CD4-positive, alpha-beta T cell treated with Interferon alpha-2 for 1 hour (primary cell): ENCODE measurements at places on chromosomes 1 and 21.

- no peak for DNase-seq
Observed at GRCh38 chr1:110682898-110683297, 8.2 kb upstream of the KCNA3 start.

DNA sequence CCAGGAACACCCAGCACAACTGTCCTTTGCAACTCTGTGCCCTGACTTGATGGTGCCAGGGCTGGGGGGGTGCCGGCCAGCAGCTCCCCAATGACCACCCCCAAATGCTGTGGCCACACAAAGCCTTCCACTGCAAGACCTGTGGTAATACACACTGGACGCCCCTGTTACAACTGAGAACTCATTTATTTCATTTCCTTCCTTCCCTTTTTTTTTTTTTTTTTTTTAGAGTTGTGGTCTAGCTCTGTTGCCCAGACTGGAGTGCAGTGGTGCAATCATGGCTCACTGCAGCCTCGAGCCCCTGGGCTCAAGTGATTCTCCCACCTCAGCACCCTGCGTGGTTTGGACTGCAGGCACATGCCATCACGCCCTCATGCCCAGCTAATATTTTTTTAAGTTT, 25.2 kb downstream of the TP73 start:
- DNase-seq: no peak

DNA sequence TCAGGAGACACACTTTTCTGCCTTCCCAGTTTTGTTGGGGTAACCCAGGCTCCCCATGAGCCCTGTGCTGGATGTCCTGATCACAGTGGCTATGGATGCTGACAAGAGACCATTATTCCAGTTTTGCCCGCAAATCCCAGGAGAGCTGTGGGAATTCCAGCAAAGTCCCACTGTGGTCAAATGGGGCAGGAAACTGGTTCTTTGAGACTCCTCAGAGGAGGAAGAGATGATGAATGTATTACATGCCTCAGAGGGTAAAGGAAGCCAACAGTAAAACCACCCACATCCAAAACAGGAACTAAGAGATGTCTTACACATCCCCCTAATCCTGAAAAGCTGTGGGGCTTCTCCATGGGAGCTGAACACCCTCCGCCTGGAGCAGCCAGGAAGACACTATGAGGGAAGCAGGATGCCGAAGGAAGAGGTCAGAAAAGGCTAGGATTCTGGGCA, 12.8 kb upstream of the MPZL1 start:
- no peak for DNase-seq

GRCh38 chr1:25754470-25755181, 45.4 kb upstream of the SELENON start:
- peak; percentile 18 for DNase-seq

DNA sequence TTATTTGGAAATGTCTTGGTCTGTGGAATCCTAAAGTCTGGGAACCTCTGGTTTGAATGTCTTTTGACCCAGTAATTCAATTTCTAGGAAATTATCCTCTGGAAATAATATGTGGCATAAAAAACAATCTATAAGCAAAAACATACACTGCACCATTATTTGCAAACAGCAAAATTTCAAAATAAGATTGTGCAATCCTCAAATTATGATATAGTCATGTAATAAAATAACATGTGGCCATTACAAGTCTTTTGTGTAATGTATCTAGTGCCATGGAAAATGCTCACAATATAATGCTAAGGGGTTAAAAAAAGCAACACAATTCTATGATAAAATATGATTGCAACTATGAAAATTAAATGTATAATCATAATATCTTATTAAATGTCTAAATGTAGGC, 312.9 kb upstream of the RUNX1 start:
- no peak for DNase-seq

DNA sequence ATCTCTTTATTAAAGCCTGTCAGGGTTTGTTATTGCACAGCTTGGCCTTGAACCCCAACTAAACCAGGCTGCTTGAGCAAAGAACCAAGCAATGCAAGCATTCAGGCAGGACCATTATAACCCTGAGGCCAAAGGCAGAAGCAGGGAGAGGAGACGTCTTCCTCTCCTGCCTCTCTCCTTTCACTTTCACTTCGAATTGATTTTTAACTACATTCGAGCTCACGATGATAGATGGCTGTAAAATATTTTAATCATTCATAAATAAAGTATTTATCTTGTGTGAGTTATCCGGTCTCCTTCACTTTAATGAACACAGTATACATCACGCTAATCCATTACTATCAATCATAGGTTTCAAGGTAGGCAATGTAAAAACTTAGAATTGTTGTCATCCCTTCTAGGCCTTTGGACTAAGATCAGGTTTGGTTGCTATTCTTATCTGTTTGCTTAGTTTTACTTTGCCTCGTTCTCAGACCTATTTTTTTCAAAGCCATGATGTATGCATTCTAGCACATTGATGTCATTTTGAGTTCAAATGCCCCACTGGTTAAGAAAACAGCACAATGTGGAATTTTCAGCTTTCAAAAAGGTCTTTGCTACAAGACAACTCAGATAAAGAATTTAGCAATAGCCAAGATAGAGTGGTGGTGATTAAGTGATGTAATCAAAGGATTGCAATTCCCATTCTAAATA, 480.2 kb upstream of the RUNX1 start:
- peak; percentile 51 for DNase-seq

GRCh38 chr1:203589171-203589570, 37.5 kb upstream of the ATP2B4 start:
- DNase-seq: no peak

DNA sequence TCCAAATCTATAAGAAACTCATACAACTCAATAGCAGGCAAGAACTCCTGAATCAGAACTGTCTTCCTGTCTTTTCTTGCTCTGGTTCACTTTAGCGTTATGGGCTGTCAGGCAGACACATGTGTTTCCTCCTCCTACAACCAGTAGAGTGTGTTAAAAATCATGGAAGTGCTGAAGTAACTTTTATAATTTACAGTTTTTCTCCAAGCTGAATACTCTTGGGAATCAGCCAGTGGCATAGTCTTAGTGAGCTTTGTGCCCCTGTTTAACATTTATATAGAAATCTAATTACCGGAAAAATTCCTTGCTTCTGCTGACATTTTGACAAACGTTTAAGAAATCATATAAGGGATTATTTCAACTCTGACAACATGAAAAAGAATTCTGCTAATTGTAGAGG, 113.1 kb upstream of the RGS18 start:
- no peak for DNase-seq

DNA sequence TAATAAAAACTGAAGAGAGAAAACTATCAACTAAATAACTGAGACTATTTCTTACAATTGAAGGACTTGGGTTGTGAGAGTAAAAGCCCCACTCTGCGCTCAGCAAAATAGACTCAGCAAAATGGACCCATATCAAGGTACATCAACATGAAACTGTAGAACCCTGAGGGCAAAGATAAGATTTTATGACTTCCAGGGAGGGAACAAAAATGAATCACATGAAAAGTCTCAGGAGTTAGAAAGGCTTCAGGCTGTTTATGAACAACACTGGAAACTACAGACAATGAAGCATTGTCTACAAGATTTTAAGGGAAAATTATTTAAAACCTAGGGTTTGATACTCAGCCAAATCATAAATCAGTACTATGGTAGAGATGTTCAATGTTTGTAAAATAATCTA, 434.3 kb downstream of the PTPRC start:
- no peak for DNase-seq

DNA sequence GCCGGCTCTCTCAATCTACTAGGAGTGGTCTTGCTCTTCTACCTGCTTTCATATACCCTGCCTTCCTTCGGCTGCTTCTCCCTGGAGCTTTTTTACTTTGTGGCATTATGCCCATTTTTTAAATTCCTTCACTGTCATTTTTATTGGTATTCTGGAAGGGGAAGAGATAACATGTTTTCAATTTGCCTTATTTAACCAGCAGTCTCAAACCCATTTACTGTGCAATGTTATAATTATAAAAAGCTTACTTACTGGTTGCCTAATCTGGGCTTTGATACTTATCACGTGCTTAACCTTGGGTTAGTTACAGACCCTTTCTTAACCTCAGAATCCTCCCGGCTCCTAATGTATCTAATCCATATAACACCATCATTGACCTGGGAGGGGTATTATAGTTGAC, 128.1 kb downstream of the SIPA1L2 start:
- DNase-seq: no peak

DNA sequence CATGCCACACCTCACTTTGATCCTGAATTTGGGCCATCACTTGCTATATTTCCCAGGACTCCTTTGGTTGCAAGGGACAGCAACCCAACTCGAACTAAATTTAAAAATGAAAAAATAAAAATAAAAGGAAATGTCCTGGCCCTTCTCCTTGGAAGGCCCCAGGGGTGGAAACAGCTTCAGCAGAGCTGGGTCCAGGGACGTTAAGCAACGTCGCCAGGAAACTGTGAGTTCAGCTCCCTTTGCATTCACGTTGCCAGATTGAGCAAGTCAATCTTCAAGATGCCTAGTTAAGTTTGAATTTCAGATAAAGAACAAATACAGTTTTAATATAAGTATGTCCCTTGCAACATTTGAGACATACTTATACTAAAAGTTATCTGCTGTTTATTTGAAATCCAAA, 14.6 kb upstream of the SPSB1 start:
- no peak for DNase-seq

- no peak for DNase-seq
Observed at GRCh38 chr1:65141918-65142317, 6.1 kb upstream of the AK4 start.

GRCh38 chr1:31694964-31695313, 8.9 kb downstream of the COL16A1 start:
- DNase-seq: no peak

- DNase-seq: no peak
Observed at GRCh38 chr1:233135833-233136232, 159.7 kb downstream of the PCNX2 start.

GRCh38 chr1:32612189-32612881, 38.0 kb downstream of the ZBTB8OS start:
- peak; percentile 52 for DNase-seq

DNA sequence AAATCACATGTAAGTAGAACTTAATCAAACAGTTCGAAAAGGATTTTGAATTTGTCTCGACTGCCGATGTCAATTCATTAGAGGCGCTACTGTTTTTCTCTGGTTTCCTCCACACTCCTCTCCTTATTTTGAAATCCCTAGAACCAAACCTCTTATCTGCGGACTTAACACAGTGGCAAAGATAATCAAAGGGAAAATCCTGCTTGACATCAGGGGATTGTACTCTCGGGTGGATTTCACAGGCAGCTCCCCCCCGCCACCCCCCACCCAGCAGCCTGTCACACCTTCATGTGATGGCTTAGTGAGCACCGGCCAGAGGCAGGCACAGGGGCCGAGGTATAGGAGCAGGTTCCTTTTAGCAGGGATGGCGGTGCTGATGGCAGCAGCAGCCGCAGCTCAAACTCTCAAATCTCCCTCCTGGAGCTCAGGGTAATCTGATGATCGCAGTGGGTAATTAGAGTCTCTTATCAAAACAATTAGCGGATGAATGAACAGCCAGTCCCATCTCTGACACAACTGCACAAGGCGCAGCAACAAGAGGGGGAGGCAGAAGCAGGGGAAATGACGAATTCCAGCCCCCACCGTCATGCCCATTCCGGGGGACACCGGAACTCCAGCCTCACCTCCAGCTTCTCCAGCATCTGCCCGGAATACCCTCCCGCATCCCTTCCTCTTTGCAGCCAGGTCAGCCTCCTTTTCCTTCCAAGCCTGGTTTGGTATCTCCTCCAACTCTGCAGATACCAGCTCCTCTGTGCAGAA, 80.3 kb downstream of the SSBP3 start:
- DNase-seq: no peak

DNA sequence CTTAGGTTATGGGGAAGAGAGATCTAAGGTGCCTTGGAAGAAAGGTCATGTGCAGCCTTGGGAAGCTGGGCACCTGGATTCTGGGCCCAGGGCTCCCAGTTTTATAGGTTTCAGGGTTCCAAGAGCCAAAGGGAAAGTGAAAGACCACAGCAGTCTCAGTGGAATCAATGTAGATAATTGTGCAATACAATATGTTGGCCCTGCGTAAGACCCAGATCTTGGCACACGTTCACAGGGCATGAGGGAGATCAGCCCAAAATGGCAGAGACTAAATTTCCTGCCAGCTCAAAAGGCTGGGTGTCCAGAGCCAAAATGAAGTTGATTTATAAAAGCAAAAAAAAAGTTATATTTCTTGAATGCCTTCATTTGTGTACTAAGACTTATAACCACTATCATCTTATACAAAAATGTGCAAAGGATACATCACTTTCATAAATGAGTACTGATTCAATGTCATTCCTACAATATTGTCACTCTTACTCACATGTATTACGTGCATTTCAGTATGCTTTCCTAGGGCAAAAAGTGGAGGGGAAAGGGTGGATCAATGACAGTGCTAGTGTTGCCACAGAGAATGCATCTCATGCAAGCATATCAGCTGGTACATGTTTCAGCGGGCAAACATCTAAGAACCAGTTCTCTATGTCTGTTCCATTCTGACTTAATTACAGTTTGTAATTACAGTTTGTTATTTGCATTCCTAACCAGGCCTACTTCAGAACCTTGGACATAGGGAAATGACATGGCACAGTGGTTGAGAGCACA, 22.5 kb upstream of the NPL start:
- DNase-seq: no peak

- peak; percentile 11 for DNase-seq
Observed at GRCh38 chr1:31764312-31765040, at the start of gene ADGRB2. ADGRB2 (minus strand) TSS chr1:31764340; CDS start chr1:31757221, 7,119 bp downstream.

GRCh38 chr1:60359431-60359830, 285.9 kb upstream of the C1orf87 start:
- DNase-seq: no peak

- DNase-seq: no peak
Observed at GRCh38 chr1:221724931-221725605, 16.8 kb downstream of the DUSP10 start.

GRCh38 chr1:67138813-67139499, 4.2 kb upstream of the C1orf141 start:
- no peak for DNase-seq

DNA sequence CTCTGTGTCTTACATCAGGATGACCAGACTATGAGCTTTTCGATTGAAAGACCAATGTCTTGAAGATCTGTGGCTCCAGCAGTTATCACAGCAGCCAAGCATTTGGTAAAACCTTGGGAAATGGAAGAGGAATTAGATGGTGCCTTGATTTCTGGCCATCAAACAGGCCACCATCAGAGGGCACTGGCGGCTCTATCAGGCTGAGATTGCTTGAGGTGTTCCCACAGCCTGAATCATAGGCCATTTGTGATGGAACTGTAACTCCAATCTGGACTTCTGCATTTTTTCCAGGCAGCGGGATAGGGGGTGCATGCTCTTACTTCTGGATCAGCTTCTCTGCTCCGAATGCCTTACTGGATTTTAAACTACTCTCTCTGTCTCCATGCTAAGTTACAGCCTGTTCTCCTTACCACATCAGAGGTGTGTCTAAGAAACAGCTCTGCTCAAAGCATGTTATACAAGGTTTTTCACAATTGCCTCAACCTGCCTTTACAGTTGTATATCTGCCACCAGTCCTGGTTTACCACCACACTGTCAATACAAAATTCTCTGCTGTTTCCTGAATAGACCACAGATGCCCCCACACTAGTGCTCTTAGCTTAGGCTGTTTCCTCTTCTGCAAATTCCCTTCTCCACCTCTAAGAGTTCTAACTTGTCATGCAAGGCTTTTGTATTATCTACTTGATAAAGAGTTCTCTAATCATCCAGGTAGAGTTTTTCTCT, 180.9 kb downstream of the PTGER3 start:
- no peak for DNase-seq

- DNase-seq: no peak
Observed at GRCh38 chr1:151799179-151800022, 5.8 kb downstream of the LINGO4 start.

- DNase-seq: no peak
Observed at GRCh38 chr1:103336408-103336807, 189.1 kb upstream of the RNPC3 start.
